Activated gamma-delta T cell treated with Interleukin-2 at 50 U/mL for 16 hours (primary cell): ENCODE measurements at places on chromosomes 12 and 14.
A peak's percentile ranks its signal among the peaks of the same experiment; 100 is the strongest.

DNA sequence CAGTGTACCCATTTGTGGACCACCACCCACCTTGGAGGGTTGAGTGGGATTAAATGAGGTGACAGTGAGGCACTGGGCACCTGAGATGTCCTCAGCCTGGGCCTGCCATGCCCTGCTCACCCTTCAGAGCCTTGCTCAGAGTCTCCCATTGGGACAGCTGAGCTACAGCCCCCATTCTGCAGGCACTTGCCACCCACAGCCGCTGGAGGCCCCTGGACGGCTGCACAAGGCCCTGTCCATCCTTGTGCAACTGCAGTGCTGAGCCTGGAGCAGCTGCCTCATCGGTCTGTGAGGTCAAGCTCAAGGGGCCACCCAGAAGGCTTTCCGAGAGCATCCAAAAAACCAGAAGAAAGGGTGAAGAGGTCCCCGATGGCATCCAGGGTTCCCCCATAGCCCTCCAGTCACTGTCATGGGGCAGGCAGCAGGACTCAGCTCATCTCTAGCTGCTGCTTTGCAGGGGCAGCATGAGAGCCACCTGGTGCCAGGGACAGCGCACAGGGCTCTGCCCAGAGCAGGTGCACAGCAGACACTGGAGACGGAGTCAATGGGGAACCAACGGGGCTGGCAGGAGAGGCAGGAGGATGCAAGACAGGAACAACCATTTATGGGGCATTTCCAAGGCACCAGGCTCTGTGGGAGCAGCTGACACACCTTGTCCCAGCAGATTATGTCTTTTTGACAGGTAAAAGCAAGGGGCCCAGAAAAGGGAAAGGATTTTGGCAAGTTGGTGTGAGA, 84.6 kb downstream of the ARL6IP4 start:
- DNase-seq: no peak

GRCh38 chr14:75214558-75214957, 38.1 kb upstream of the TMED10 start:
- no peak for DNase-seq

DNA sequence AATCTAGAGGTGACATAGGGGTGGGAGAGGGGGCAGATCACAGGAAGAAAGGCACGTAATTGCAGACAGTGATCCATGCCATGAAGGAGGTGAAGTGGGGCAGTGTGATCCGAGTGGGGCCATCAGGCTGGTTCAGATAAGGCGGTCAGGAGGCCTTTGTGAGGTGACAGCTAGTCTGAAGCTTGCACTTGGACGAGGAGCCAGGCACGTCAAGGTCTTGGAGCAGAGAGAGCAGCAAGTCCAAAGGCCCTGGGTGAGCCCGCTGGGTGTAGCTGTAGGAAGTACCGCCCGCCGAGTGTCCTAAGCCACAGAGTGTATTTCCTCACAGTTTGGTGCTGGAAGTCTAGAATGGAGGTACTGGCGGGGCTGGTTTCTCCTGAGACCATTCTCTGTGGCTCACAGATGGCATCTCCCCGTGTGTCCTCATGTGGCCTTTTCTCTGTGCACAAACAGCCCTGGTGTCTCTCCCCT, 23.6 kb downstream of the RHOF start:
- DNase-seq: no peak

GRCh38 chr14:72451054-72451972, 442.6 kb downstream of the DPF3 start:
- DNase-seq: peak; percentile 21

GRCh38 chr12:26867080-26867479, 34.1 kb upstream of the ITPR2 start:
- no peak for DNase-seq

- no peak for DNase-seq
These were observed 2.3 kb upstream of the HSPB8 start for GRCh38 chr12:119176267-119177055.

DNA sequence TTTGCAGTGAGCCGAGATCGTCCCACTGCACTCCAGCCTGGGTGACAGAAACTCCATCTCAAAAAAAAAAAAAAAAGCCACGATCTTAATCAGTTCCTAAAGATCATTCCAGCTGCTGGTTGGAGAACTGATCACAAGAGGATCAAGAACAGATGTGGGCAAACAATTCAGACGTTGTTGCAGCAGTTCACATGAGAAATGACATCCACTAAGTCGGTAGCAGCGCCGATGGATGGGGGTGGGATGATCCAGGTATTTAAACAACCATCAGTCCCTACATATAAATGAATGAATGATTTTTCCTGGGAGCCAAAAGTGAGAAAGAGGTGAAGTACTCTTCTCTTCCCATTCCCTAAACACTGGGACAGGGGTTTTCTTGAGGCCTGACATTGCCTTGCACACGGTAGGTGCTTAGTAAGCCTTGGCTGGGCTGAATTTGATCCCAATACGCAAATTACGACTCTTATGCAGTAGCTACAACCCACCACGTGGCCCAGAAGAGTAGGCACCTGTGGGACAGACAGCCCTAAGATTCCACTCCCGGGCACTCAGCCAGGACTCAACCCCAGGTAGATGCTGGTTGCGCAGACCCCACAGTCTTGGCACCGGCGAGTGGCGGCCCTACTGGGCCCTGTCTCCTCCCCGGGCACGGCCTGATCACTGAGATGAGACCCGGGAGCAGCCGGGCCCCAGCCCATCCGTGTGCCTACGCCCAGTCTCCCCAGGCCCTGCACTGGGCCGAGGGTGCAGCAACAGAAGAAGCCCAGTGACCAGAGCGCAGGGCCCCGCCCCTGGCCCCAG, 565 bp downstream of the SPRYD3 start:
- peak; percentile 45 for DNase-seq

GRCh38 chr14:61607570-61608244, 87.6 kb upstream of the HIF1A start:
- no peak for DNase-seq

- DNase-seq: no peak
These were observed 61.7 kb upstream of the RIC8B start for GRCh38 chr12:106712768-106713167.

DNA sequence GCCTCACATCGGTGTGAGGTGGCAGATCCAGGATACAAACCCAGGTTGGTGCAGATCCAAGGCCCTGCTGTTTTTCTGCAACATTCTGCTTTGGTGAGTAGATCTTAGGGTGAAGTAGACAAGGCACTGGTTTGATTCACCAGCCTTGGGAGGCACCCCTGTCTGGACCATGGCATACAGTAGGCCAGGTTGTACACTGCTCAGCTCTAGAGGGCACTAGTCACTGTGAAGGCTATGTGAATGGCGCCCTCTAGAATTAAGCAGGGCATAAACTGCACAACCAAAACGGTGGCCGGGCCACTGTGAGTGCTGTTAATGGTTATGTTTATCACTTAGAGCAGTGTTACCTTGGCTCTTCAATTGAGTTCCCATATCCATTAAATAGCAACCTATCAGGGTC, 280.6 kb upstream of the PWP1 start:
- no peak for DNase-seq

- no peak for DNase-seq
These were observed 130.8 kb upstream of the PLEKHG7 start for GRCh38 chr12:92571844-92572543.

GRCh38 chr14:104278214-104278534, 139.8 kb downstream of the KIF26A start:
- DNase-seq: no peak

GRCh38 chr12:132614861-132615578, 3.6 kb upstream of the P2RX2 start:
- peak; percentile 83 for DNase-seq

- no peak for DNase-seq
These were observed 83.8 kb downstream of the DNAH10 start for GRCh38 chr12:123845881-123846280.

- DNase-seq: no peak
These were observed 15.2 kb upstream of the ABHD12B start for GRCh38 chr14:50856660-50857059.

- DNase-seq: no peak
These were observed 17.9 kb upstream of the NFYB start for GRCh38 chr12:104155711-104156555.

DNA sequence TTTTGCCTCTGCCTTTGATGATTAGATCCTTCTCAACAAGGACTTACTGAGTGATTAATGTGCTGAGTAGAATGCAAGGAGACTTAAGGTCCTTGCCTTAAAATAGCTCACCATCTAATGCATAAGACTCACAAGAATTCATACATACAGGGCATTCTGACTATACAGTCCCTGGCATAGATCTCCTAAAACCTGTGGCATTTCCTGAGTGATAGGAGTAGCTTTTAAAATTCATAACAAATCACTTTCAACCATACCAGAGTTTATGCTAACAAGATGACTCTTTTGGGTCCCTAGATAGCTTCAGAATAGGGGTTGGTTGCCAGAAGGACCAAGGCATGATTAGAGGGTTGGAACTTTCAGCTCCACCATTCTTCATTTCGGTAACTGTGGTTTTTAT, 48.8 kb downstream of the STXBP6 start:
- no peak for DNase-seq

- no peak for DNase-seq
These were observed 2.0 kb upstream of the ALX1 start for GRCh38 chr12:85277900-85278597.

DNA sequence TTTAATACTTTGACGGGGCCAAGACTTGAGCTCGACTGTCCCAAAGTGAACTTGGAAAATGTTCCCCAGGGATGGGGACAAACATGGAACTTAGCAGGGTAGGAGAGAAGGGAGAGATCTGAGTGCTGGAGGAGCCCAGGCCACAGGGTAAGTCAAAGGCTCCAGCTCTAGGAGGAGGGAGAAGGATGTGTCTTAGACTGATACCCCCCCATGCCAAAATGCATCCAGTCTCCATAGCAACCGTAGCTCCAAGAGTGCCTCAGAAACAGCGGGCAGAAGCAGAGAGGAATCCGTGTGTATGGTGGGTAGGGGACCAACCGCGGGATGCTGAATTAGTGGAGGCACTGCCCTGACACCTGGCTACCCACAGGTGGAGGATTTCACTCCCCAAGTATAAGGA, 845 bp upstream of the AGAP2 start:
- DNase-seq: no peak

GRCh38 chr12:116244474-116245090, 32.9 kb downstream of the MED13L start:
- no peak for DNase-seq

DNA sequence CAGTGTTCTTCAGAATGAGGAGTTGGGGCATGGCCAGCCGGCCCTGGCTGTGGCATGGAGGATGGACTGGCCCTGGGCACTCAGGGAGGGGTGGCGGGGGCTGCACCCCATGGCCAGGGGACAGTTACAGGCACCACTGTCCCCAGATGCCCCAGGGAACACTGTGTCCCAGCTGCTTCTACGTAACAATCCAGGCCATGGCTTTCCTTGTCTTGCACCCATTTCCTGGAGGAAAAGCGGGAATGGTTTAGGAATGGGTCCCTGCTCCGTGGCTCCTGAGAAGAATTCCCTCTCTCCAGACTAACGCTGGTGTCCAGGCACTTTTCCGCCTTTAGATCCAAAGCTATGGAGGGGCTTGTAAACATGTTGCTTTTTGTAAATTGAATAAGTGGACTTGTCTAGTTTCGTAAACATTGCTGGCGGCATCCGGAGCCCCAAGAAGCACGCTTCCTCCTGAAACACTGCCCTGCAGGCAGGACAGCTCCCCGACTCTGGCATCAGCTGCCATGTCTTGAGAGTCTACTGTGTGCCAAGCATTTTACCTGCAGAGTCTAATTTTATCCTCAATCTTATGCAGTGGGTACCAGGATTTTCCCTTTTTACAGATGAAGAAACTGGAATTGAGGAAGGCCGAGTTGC, 238.3 kb downstream of the SLC41A2 start:
- no peak for DNase-seq

GRCh38 chr12:94781835-94782234, 131.5 kb upstream of the TMCC3 start:
- DNase-seq: no peak

- no peak for DNase-seq
These were observed 397.6 kb downstream of the BCAT1 start for GRCh38 chr12:24551163-24551786.

DNA sequence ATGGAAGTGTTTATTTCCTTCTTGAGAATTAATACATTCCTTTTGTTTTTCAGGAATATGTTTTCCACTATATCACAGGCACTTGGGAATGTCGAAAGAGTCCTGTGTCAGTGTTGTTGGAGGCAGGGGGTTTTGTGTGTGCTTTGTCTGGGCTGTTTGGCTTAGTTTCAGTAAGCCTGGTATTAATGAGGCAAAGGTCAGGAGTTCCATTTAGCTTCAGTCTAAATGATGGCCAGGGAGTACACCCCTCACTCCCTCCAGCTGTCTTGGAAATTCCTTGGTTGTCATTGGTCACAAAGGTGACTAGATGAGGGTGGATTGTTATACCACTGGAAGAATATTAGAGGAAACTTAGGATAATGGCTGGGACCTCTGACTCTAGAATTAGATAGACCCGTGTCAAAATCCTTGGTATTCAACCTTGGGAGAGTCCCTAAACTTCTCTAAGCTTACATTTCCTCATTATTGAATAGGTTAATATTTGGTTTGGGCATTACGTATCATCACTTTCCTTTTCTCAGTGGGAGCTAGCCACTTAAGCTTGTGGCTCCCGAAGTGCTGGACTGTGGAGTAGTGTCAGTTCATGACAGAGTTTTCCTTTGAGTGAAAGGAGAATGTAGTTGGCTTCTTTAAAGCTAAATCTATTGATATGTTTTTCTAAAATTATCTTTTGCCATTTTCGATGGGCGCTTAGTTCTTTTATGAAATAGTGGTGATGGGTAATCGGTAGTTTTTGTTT, 5.2 kb downstream of the FRS2 start:
- no peak for DNase-seq

GRCh38 chr14:68139431-68140075, 320.0 kb downstream of the RAD51B start:
- DNase-seq: no peak

DNA sequence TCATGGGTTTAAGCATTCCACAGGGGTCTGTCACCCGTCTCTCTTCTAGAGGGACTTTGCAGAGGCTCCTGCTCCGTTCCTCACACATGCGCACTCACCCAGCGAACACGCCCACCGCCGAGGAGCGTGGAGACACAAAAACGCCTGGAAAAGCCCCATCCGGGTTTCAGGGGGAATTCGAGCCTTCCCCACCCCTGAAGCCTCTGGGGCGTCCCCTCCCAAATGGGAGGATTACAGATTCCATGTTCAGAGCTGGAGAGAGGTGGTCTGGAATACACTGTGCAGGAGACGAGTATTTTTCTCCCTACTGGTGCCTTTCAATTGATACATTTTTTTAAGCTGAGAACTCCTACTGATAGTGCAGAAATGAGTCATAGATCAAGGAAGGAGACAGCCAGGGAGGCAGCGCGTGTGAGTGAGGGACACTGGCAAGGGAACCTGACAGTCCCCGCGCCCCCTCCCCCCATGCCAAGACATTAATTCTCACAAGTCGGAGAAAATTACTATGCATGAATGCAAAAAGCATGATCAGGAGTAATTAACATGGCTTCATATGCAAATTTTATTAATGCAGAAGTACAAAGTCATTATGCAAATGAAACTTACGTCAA, 36.9 kb downstream of the BCL11B start:
- DNase-seq: peak; percentile 52
